ENCODE measurements at places on chromosomes 2 and 18.
A peak's percentile ranks its signal among the peaks of the same experiment; 100 is the strongest.

DNA sequence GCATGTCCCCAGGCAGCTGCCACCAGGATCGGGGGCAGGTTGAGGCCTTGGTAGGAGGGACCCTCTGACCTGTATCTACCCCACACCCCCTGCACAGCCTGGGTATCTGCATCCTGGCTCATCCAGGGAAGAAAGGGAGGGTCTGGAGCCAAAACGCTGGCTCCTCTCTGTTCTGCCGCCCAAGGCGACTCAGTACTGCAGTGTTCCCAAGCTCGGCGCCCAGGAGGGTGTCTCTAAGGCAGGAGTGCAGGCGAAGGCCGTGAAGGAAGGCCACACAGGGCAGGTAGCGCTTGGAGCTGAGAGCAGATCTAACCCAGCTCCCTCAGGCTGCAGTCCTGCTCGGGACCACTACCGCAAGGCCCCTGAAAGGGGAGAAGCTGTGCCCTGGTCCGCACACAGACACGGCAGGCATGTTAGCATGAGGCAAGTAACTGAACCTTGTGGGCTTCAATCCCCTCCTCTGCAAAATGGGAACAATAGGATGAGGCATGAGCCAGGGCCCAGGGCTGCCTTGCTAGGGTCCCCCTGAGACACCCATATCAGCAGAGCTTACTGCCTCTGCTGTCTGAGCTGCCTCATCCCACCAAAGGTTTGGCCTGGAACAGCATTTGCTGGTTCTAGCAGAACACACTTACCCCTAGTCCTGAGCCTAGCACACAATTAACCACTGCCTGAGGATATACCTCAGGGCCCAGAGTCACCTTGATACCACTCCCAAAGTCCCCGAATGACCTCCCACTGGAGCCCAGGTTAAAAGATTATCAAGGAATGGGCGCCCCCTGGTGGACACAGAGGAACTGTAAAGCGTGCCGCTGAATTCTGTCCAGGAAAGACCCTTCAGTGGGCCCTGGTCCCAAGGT, 6.5 kb downstream of the PTMA start:
- peak; percentile 55 for DNase-seq

- DNase-seq, result no peak
These were observed 5.4 kb downstream of the SNORC start for GRCh38 chr2:232875256-232876121.

GRCh38 chr2:150480971-150481830, 6.3 kb downstream of the RND3 start:
- DNase-seq, result no peak

DNA sequence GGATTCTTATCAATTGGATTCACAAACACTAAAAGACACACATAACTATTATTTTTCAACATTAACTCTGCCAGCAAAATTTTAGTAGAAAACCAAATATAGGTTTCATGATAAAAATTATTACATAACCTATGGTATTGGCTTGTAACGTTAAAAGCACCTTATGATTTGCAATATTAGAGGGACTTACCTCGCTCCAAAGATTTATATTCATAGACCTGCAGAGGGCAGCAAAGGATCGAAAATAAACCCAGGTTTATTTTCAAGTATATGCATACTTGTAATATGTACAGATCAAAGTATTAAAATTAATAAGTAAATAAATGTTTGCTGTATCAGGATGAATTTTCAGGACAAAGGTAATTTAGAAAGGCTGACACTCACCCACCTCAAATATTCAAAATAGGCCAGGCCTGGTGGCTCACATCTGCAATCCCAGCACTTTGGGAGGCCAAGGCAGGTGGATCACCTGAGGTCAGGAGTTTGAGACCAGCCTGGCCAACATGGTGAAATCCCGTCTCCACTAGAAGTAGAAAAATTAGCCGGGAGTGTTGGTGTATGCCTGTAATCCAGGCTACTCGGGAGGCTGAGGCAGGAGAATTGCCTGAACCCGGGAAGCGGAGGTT, 45.3 kb downstream of the LRPPRC start:
- peak; percentile 28 for DNase-seq

DNA sequence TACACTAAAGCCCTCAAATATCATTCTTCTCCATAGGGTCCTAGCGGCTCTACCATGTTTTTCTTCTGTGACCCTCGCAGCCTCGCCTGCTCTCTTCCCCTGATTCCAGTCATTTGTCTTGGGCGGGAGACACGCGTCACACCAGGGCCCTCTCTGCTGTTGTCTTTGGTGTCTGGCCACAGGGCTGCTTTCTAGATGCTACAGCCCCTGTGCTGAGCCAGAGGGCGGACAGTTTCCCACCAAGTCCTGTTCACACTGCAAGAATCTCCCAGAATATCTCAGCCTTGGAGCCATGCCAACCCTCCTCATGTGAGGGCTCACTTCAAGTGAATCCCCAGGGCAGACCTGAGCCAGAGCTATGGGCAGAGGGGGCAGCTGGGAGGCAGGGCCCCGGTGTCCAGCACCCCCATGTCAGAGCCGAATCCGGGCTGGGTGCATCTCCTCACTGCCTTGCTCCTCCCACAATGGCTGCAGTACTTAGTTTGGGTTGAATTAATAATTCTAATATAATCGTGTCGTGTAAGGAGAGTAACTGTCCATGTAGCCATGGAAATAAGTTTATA, 42.1 kb downstream of the DIPK1C start:
- DNase-seq, result no peak

- DNase-seq, result no peak
These were observed 374.4 kb downstream of the PTPRM start for GRCh38 chr18:7941533-7941932.

GRCh38 chr18:39701055-39701783, 2135.6 kb upstream of the CELF4 start:
- peak; percentile 14 for DNase-seq

- no peak for DNase-seq
These were observed 51.5 kb downstream of the PUM2 start for GRCh38 chr2:20299113-20299512.

DNA sequence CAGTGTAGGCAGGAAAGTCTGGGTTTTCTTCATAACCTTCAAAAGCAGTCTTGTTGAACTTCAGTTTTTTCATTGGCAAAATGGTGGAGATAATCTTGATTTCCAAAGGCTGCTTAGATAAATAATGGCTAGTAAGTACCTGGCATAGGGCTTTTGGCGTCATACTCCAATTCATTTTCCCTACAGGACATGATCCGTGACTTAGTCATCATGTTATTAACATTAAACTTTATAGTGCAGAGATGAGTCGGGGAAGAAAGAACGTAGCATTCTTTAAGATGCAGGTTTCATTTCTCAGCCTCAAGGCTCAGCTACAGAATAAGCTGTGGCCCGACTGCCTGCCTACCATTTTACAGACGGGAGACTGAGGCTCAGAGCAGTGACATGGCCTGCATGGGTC, 64.0 kb downstream of the RALBP1 start:
- DNase-seq, result peak; percentile 89

DNA sequence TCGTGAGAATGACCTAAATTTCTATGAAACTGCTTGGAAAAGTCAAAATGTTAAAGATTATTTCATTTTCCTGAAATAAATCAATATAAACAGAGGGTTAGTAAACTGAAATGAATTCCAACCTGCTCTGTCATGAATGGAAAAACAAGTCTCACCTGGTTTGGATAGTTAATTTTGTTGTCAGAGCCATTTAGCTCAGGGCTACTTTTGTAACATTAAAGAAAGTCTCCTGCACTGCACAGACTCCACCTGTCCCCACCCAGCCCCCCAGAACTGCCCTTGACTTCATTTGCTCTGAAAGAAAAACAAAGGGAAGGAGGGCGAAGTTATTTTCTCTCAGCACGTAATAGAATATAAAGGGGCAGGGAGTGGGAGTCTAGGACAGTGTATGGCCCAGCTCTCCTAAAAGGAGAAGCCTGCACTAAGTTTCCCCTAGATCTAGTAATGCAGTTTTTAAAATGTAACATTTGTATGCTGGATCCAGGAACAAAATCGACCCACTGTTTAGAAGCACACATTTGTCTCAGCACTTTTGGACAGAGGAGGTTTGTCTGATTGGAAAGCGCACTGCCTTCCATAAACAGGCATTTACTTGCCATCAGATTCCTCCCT, 54.2 kb upstream of the ACSL3 start:
- DNase-seq, result no peak

- no peak for DNase-seq
These were observed 312.4 kb upstream of the DDX18 start for GRCh38 chr2:117502121-117502520.

GRCh38 chr2:133123393-133123792, 444.9 kb downstream of the NCKAP5 start:
- DNase-seq, result no peak

DNA sequence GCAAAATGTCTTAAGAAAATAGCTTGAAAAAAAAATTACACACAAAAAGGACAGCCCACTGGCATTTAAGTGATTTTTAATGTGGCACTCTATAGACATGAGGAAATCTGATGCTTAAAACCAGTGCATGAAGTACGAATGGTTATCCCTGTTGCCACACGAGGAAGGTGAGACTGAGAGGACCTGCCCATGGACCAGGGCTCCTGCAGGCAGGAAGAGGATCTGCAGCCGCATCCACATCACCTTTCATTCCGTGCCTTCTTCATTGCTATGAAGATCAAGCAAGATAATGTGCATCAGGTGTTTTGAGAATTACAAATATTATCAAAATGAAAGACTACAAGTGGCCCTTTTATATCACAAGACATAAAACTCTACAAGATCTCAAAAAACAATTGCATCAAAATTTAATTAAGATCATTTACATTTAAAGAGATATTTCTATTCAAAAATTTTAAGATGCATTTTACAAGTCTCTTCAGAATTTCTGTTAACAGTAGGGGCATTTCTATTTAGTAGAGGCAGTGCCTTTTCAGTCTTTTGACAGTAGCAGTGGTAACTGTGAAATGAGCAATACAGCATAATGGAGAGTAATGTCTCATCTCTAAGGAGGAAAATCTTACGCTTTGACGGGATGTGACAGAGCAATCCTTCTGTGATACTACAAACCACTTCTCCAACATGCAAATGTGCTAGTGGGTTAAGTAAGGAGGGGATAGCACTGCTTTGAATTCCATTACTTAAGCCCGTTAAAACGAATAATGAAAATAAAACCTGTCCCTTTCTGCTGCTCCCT, 83.4 kb downstream of the SLC5A7 start:
- no peak for DNase-seq

GRCh38 chr2:196356332-196356731, 185.0 kb upstream of the STK17B start:
- no peak for DNase-seq

- DNase-seq, result no peak
These were observed 161.0 kb downstream of the HDAC4 start for GRCh38 chr2:239239607-239240413.

- no peak for DNase-seq
These were observed 24.0 kb downstream of the CROCC2 start for GRCh38 chr2:240930096-240930630.

GRCh38 chr2:131827481-131828163, 299.9 kb downstream of the CCDC74A start:
- DNase-seq, result no peak

- DNase-seq, result no peak
These were observed 83.2 kb downstream of the CTIF start for GRCh38 chr18:48621815-48622555.

DNA sequence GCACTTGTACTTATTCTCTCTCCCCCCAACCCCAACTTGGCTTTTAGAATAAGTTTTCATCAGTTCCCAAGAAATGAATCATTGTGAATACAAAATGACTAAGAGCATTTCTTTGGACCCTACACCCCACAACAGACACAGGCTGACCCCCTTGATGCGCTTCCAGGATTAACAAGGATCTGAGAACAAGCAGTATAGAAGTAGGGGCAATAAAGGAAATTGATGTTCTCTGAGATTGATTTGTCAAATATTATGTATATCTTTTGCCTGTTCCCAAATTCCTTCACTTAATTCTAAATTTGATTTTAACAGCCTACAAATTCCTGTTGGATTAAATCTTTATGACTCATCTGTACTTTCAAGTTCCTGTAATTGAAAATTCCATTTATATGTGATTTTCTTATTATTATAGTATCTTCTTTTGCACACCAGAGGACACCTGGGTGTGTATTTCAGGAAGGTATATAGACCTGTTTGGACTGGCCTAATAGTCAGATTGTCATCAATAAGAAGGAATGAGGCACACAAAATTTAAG, 10.2 kb upstream of the PTPN4 start:
- peak; percentile 83 for DNase-seq

DNA sequence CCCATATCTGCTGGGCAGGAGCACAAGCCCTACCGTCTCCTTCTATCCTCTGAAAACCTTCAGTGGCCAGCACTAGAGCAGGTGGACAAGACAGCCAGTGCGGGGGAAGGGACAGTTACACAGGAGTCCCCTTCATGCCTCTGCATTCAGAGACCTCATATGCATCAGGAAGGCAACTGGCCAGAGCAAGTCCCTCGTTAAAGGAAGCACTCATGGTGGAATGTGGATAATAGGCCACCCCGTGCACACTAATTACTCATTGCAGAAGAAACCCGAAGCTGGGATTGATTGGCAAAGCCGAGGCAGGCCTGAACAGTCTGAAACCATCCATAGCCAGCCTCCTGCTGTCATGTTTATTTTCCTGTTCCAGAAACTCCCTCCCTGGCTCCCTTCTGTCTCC, 11.2 kb downstream of the KIAA2012 start:
- peak; percentile 70 for DNase-seq

DNA sequence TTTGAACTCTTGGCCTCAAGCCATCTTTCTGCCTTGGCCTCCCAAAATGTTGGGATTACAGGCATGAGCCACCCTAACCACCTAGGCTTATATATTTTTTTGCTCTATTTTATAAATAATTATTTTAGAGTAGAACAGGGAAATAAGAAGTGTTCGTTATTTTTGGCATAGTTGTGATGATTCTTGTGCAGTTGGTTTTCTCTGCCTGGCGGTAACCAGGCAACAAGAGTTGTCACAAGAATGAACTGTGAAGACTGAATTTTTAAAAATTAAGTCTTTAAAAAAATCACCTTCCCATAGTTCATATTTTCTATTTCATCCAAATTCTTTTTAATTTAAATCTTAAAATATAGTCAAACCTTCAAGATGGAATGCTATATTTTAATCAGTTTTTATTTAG, 310.2 kb downstream of the ARL6IP6 start:
- DNase-seq, result no peak

DNA sequence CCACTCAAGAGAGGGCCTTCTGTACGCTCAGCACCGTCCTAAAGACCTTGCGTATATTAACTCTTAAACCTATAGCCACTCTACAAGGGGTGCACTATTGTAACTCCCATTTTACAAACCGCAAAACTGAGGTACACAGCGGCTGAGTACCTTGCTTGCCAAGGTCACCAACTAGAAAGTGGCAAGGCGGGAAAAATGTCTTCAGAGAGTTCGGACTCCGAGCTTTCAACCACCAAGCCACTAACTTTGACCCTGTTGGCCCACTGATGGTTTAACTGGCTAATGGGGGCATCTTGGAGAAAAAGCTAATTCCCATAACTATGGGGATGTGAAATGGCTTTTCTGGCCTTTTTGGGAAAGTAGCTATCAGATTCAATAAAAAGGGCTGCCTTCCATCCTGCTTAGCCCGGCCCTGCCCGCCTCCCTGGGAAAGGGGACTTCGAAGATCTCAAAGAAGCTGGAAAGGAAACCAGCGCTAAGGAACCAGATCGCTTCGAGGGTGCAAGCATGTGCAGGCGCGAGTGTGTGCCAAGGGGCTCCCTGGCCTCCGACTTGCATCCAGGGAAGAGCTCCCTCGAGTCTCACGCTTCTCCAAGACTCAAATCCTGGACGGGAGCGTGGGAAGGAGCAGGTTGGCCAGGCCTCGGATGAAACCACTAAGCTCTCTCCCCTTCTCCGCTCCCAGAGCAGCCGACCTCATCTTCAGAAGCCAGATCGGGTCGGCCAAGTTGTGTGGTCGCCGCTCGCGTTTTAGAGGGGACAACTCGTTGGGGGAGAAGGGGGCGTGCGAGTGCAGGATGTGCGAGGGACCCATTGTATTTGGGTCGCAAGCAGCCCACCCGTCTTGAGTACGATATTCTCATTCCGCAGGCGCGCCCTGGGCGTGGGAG, 2.2 kb upstream of the SP5 start:
- DNase-seq, result no peak
